ENCODE measurements at places on chromosomes 5 and 9.

DNA sequence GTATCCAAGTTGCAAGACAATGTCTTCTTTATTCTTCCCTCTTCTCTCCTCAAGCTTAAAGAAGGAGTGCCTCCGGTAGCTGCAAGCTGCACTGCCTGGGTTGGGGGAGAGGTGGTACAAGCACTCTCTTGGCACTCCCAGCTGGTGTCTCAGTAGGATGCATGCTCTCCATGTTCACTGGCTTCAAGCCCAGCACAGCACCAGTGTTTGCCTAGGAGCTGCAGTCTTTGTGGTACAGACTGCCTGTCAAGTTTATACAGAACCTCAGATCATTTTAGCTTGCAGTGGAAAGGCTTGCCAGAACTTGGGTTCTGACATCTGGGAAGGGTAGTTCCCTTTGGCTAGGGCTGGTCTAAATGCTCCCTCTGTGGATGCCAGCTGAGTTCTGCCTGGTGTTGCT, 505.6 kb downstream of the MAN2A1 start:
- DNase-seq = no peak

DNA sequence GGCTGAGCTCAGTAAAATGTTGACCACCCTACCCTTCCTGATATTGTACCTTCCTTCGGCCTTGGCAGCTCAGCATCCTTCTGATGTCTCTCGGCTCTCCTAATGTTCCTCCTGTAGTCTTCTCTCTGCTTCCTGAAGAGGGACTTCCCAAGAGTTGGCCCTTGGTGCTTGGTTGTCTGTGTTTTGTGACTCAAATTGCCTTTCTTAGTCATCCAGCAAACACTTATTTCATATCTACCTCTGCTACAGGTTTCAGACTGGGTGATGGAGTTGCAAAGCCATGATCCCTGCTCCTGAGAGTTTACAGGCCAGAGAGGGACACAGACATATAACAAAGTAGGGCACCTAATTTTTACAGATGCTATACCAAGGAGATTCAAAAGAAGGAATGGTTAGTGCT, 70.1 kb downstream of the SV2C start:
- DNase-seq = no peak

- DNase-seq = no peak
These were observed 60.9 kb downstream of the ZNF354C start for GRCh38 chr5:179120951-179121666.

- DNase-seq = peak; percentile 37
These were observed 7.6 kb downstream of the CRAT start for GRCh38 chr9:129102791-129103594.

DNA sequence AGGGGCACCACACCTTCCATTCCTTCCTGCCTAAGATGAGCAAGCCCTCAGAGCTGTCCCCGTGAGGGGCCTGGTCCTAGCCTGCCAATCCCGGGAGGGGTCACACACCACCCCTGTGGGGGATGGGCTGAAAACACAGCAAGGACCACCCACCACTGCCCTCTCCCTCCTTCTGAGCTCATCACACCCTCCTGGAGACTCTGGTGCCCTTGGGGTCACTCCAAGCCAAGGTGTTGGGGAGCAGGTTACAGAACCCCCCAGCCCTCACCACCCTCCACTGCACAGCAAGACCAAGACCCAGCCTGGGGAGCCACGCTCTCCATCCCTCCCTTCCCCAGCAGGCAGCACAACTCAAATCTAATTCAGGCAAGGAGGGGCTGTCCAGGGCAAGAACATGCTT, 60.5 kb upstream of the PPP1R26 start:
- DNase-seq = no peak

DNA sequence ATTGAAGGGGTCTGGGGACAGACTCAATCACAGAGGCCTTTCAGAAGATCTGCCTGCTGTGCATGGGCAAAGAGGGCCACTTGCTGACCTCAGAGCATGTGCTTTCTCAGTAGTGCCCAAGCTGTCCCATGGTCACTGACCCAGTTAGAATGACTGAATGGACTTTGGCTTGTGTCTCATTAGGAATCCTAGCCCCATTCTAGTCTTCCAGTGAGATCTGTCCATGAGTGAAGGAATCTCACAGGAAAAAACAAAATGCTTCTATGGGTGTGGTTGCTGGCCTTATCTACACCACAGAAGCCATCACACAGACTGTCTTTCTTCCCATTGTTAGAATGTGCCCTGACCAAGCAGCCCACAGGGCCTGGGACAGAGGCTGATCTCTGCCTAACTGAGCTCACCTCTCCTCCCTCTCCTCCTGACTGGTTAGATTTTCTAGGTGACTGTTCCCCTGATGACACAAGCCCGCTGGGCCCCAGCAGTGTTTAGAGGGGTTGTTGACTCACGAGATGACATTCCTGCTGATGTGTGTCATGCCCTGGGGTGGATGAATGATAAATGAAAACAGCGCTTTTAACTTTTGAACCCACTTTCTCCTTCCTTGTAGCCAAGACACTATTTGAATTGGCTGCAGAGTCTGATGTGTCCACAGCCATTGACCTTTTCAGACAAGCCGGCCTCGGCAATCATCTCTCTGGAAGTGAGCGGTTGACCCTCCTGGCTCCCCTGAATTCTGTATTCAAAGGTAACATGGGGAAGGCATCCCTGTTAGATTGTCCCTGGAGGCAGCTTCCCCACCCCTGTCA, 24.8 kb downstream of the TGFBI start:
- DNase-seq = no peak

DNA sequence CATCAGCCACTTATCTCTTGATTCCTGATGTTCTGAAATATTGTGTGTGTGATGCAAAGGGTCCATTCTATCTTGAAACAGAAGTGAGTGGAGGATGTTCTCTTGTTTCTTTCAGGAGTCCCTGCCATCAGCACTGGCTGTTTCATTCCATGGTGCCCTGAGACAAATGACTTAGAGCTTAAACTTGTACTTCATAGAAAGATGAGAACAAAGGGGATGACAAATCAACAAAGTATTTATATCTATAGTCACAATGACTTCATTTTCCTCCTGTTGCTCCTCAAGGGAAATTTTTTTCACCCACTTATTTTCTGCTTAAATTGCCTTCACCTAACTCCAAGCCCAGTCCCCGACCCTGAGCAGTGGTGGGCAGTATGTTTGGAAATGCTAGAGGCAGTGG, 171.6 kb downstream of the TARS1 start:
- DNase-seq = no peak

GRCh38 chr5:150082374-150082773, 4.0 kb downstream of the CSF1R start:
- no peak for DNase-seq

Measured in stimulated activated CD8-positive, alpha-beta memory T cell treated with anti-CD3 and anti-CD28 coated beads, Interleukin-4, amount 100 ng/mL, for 48 hours (primary cell).